Hematopoietic multipotent progenitor cell treated with erythropoietin and hydrocortisone succinate and interleukin-3 and kit ligand, for 4 days (in vitro differentiated cells): ENCODE measurements at places on chromosomes 6 and 20.

DNA sequence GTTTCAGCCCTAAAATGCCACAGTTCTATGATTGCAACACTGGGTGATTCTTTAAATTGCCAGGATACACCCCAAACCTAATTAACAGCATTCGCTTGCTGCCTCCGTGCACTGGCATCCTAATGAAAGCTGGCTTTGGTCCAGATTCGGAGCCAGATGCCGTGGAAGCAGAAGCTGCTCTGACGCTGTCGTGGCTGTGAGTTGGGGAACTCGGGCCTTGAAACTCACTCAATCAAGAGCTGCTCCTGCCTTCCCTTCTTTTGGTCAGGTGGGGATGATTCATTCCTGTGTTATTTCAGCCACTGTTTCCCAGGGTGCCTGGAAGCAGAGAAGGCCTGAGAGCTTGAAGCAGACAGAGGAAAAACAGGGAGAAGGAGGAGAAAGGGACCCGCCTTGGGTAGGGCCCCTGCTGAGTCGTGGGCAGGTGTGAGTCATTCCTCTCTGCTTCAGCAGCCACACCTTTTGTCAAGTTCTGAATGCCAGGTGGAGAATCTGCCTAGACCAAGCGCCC, 36.2 kb upstream of the DSP start:
- peak; percentile 7 for DNase-seq

DNA sequence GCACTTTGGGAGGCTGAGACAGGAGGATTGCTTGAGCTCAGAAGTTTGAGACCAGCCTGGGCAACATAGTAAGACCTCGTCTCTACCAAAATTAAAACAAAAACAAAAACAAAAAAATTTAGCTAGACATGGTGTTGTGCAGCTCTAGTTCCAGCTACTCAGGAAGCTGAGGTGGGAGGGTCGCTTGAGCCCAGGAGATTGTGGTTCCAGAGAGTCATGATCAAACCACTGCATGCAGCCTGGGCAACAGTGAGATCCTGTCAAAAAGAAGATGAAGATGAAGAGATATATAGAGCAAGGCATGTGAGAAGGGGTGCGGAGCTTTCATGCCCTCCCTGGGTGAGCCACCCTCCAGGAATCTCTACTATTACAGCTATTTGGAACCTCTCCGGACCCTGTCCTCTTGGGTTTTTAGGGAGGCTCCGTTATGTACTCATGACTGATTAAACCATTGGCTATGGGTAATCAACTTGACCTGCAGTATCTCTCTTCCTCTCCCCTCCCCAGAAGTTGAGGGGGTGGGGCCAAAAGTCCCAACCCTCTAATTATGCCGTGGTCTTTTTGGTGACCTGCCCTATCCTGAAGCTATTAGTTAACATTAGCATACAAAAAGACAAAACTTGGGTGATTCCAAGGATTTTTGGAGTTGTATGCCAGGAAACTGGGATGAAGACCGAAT, 9.0 kb downstream of the POLH start:
- DNase-seq = peak; percentile 13

DNA sequence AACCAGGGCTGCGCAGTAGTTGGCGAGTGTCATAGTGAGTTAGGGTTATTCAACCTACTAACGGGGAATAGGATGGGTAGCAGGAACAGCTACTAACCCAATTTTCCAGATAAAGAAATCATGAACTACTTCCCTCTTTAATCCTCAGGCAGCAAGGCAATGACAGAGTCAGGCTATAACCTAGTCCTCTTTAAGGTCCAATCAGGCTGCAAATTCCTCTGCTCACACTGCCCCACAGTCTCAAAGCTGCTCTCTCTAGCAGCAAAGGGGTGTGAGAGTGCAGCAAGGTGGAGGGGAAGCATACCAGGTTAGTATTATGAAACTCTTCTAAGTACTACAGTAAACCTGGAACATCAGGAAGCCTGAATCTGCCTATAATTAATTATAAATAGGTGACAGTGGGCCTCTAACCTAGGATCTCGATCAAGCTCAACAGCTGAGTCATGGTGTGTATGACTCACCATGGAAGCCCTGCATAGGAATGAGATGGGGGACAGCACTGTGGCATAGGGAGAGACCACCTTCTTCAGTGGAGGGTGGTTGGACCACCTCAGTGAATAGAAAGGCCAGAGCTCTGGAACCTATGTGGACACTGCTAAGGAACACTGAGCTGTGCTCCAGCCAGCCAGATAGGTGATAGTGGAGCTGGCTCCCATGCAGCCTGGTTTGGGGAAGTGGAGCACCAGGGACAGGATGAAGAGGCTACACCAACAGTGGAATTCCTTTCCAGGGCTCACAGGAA, 7.9 kb downstream of the PEX6 start:
- DNase-seq = peak; percentile 59

- no peak for DNase-seq
Measured at GRCh38 chr20:58784321-58785074, 66.2 kb downstream of the GNAS-AS1 start.

- peak; percentile 49 for DNase-seq
Measured at GRCh38 chr20:40880063-40880728, 148.4 kb upstream of the TOP1 start.

- DNase-seq = no peak
Measured at GRCh38 chr20:20399531-20400500, 31.9 kb downstream of the INSM1 start.

- no peak for DNase-seq
Measured at GRCh38 chr20:53679597-53680309, 86.1 kb upstream of the ZNF217 start.

DNA sequence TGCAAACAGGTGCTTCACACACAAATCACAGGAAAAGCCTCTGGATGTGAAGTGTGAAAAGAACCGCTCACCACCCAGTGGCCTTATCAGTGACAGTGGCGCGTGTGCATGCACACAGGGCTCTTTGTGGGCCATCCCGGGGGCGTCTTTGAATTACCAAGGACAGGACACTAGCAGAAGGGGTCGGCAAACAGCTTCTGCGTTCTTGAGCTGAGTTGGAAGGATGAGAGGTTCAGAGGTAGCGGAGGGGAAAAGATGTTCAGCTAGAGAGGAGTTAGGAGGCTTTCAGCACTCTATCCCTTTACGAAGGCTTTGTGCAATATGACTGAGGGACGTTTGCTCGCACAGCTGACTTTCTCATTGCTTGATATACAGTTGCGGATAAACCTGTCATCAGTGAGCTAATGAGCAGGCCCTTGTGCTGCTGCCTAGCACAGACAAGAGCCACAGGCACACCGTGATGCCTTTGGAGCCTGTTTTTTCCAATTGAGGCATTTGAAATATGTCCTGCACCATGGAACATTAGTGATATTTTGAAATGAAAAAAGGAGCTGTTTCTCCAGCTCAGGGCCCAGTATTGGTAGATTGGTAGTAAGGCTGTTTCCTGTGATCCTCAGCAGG, 83.1 kb downstream of the IYD start:
- no peak for DNase-seq

- DNase-seq = no peak
Measured at GRCh38 chr20:50885068-50885467, 46.2 kb downstream of the ADNP start.

GRCh38 chr6:11322252-11322885, 89.9 kb upstream of the NEDD9 start:
- no peak for DNase-seq
